ENCODE measurements at places on chromosomes 1 and 21.

GRCh38 chr1:111275079-111275478 is 15.6 kb upstream of the CHIA start:
- DNase-seq, result no peak

DNA sequence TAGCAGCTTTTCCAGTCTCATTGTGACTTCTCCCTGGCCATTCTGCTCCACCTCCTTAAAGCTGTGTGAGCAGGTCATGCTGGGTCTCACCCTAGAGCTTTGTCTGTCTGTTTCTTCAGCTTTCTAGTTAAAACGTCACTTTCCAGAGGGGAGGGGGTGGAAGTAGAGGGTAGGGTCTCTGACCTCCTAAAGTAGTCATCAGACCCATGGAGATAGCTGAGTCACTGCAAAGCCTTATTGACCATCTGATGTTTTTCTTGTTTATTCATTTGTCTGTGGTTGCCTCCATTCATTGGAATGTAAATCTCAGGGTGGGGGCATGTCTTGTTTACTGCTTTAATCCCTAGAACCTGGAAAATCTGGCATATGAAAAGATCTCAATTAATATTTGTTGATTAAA is 52.7 kb downstream of the ELF3 start:
- no peak for DNase-seq

- DNase-seq, result peak; percentile 71
Measured at GRCh38 chr1:41537788-41538351, 53.4 kb upstream of the EDN2 start.

GRCh38 chr1:94118013-94118412 is 2.9 kb downstream of the ABCA4 start:
- DNase-seq, result no peak

DNA sequence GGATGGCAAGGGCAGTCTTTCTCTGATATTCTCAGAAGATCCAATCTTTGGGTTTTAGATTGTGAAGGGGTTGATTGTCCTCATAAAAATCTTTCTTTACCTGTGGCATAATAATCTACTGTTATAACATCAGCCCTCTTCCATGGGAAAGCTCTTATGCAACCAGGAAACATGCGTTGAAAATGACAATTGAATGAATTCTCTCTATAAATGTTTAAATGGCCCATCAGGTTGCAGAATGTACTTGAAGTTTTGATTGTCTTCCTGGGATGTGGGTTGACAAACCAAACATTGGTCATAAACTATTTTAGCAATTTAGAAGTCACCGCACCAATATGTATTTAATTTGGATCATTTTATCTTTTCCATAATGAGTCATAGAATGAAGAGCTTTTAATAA is 31.7 kb upstream of the ITLN1 start:
- DNase-seq, result no peak

DNA sequence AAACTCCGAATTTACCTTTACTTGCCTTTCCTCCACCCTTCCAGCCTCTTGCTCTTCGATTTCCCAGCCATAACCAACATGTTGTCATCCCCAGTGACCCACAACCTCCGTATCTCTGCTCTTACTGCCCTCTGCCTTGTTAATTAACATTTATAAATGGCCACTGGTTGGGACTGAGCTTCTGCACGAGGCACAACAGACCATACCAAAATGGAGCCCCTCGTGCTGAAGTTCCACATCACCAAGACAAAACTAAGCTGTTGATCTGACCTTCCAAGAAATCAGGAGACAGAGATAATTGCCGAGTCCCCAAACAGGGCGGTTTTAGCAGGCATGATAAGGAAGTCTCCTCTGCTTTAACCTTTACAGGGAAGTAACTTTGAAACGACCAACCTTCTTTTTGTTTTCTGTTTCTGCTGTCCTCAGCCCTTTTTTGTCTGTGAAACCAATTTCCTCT is 71.9 kb downstream of the NMNAT2 start:
- peak; percentile 9 for DNase-seq

GRCh38 chr1:222266223-222267196 is 281.4 kb downstream of the HHIPL2 start:
- no peak for DNase-seq

GRCh38 chr1:15583016-15583706 is 1.7 kb downstream of the AGMAT start:
- DNase-seq, result no peak

- DNase-seq, result no peak
Measured at GRCh38 chr21:45918835-45919447, 62.6 kb upstream of the COL6A1 start.

- DNase-seq, result peak; percentile 39
Measured at GRCh38 chr21:25890001-25890400, 155.2 kb downstream of the GABPA start.

- no peak for DNase-seq
Measured at GRCh38 chr1:154784416-154784815, 85.7 kb downstream of the KCNN3 start.

GRCh38 chr1:33826711-33827110 is 37.2 kb upstream of the HMGB4 start:
- DNase-seq, result no peak

DNA sequence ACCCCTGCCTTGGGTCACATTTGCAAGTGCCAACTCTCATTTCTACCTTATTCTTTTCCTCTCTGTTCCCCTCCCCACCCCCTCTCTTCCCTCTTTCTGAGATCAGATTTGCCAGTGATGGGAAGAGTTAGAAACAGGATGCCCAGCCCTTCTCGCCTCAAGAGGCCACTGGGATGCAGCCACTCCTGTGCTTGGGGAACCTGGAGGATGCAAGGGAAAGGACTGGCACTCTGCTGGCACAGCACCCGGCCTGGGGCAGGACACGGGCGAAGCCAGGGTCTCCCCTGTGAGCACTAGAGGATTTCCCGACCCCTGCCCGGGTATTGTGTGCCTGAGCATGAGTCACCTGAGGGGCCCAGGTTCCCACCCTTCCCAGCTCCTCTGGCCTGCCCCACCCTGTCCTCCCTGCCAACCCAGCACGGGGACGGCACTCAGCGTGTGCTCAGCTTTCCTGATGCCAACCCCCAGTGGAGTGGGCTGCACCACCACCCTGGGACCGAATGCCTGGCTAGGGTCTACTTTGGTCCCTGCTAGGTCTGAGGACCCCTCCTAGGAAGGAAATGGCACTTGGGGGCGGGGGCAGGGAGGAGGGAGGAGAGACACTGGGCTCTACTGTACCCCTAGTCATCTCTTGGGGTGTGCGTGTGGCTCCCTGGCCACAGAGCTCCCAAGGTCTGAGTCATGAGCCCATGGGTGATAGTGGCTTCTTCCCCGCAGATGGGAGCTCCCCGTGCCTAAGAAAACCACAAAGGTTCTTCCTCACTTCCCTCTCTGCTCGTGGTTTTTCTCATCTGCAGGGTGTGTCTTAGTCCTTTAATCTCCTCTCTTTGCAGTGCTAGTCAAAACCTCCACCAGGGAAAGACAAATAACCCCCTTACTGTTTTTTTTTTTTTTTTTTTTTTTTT is 12.4 kb downstream of the LMNA start:
- peak; percentile 47 for DNase-seq

- no peak for DNase-seq
Measured at GRCh38 chr1:241775021-241775420, 73.0 kb upstream of the EXO1 start.

- DNase-seq, result no peak
Measured at GRCh38 chr1:230459465-230459864, 33.3 kb upstream of the PGBD5 start.

GRCh38 chr1:64098846-64099582 is 104.4 kb upstream of the UBE2U start:
- peak; percentile 38 for DNase-seq

DNA sequence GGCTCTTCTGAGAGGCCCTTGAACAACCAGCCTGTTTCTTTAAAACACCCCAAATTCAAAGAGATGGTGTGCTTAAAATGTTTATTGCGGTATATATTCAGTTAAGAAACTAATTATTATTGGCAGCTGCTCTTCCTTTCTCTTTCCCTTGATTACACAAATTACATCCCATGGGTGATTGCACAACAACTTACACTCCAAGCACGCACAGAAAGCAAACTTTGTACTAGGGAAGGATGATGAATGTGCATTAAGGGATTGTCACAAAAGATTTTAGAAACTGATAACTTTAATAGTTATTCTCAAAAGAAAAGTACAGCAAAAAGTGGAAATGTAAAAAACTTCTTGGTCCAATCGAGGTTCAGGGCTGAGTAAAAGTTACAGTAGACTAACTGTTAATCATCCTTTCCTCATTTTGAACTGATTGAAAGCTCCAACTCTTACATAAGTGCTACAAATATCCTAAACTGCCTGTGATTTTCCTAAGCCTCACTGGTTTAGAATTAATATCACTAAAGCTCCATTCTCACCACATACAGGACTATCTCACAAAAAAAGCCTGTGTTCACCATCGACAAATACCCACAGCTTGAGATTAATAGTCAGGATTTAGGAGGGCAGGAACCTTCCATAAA is 153.4 kb downstream of the TTLL7 start:
- no peak for DNase-seq

- no peak for DNase-seq
Measured at GRCh38 chr1:88298506-88298905, 385.6 kb upstream of the PKN2 start.

GRCh38 chr1:201302163-201303152 is 19.2 kb downstream of the PKP1 start:
- no peak for DNase-seq

DNA sequence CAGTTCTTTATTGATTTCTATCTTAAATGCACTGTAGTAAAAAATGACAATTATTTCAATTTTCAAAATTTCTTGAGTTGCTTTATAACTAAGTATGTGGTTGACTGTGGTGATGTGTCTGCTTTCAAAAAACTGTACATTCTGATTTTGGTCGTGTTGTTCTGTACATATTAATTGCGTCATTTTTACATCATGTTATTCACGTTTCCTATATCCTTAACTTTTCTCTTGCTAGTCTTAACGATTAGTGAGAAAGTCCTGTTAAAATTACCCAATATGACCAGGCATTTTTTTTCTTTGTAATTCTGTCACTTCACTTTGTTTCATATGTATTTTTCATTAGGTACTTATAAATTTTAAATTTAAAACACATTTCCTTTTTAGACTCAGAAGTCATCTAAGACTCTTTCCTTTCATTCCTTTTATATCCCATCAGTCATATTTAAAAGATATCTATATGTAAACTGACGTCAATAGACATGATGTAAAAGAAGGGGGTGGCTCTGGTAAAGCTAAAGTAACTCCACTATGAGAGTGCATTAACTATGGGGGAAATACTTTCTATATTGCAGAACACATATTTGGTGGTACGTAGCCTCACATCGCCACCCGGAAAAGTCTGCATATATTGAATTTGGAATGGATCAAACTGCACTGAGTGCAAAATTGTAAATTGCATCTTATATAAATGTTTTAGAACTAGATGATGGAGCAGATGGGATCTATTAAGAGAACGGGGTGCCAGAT is 1.1 kb upstream of the COA6 start:
- no peak for DNase-seq

GRCh38 chr1:94068096-94068998 is 52.6 kb downstream of the ABCA4 start:
- no peak for DNase-seq

DNA sequence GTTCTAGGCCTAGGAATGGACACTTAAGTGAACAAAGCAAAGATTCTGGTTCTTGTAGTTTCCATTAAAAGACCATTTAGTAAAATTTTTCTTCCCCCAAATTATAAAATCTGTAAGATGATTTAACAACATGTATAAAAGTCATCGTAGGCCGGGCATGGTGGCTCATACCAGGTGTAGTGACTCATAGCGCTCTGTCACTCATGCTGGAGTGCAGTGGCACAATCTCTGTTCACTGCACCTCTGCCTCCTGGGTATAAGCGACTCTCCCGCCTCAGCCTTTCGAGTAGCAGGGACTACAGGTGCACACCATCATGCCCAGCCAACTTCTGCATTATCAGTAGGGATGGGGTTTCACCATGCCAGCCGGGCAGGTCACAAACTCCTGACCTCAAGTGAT is 9.1 kb downstream of the ASPM start:
- DNase-seq, result no peak

DNA sequence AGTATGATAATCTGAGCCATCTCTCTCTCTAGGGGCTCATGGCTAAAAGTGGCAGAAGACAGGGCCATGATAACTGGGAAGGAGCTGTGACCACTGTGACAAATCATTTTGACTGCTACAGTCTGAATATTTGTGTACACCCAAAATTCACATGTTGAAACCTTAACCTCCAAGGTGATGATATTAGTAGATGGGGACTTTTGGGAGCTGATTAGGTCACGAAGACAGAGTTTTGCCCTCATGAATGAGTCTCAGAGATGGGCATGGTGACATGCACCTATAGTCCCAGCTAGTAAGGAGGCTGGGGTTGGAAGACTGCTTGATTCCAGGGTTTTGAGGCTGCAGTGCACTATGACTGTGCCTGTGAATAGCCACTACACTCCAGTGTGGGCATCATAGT is 174.9 kb downstream of the PLD5 start:
- DNase-seq, result no peak

- no peak for DNase-seq
Measured at GRCh38 chr1:157596384-157596783, 1.5 kb downstream of the FCRL4 start.

DNA sequence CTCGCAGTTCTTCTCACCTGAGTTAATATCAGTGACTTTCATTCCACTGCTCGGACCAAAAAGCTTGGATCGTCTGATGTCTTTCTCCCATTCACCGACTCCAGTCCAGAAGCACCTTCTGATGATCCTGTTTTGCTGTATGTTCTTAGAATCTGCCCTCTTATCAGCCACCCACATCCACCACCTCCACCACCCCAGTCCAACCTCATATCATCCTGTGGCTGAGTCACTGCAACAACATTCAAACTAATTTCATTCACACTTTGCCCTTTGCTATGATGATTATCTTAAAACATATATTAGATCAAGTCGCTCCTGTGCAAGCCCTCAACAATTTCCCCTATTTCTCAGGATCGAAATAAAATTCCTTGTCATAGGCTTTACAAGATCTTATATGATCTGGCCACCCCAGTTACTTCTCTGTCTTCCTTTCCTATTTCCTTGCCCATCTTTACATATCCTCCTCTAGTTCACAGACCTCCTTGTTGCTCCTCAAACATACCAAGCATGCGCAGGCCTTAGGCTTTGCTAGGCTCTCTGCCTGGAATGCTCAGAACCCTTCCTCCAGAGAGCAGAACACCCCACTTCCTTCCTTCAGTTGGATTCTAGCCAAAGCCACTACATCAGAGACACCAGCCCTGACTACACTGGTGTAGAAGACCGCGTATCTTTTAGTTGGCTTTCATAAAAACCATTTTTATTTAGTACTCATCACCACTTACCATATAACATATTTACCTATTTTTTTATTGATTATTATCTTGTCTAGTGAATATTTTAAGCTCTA is 335.7 kb upstream of the GREM2 start:
- no peak for DNase-seq

- no peak for DNase-seq
Measured at GRCh38 chr1:175000697-175001187, 995 bp downstream of the CACYBP start.

DNA sequence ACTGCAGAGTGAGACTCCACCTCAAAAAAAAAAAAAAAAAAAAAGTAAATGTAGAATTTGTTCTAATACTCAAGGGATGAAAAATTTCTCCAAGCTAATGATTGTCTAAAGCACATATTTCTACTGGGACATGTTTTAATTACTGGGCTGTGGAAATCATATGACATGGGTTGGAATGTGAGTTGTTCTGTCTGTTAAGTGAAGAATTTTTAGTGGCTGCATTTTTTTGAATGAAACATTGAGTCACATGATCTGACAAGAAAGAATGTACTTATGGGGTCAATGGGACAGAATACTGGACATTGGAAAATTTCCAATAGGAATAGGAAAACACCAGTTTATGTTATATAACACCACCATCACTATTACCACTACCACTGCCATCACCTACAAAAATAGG is 123.8 kb upstream of the IVNS1ABP start:
- DNase-seq, result peak; percentile 34
